Urinary bladder (tissue), 4 donors: ENCODE measurements at places on chromosomes 5 and 9. TPM values are rescaled to one million over a fixed set of nuclear protein-coding genes. Genes with fewer than 3 reads are reported as not detected.

ACOT12 gene
- 0.21 TPM for total RNA-seq

SPATA9 gene
- total RNA-seq, result 2.1 TPM

OSTF1 gene
- 32.7 TPM for total RNA-seq

DNA sequence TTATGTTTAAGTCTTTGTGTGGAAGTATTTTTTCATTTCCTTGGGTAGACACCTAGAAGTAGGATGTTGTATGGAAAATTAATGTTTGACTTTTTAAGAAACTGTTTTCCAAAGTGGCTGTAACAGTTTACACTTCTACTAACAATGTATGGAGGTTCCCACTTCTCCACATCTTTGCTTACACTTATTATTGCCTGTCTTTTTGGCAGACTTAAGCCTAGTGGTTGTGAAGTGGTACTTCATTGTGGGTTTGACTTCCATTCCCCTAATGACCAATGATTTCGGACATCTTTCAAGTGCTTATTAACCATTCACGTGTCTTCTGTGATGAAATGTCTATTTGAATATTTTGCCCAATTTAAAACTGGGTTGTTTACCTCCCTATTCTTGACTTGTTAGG is 91.5 kb upstream of the CDKN2B start:
- no peak for DNase-seq

- no peak for DNase-seq
Observed at GRCh38 chr9:27157097-27157496, 48.1 kb downstream of the TEK start.

DNA sequence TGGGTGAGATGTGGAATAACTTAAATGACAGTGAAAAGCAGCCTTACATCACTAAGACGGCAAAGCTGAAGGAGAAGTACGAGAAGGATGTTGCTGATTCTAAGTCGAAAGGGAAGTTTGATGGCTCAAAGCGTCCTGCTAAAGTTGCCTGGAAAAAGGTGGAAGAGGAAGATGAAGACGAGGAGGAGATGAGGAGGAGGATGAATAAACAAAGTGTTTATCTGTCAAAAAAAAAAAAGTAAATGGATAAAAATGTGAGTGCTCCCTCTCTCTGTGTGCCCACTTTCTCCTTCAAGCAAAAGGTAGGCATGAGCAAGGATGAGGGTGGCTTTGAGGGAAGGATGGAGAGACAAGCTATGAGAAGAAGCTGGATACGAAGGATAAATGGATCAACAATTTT is 4.2 kb upstream of the CANX start:
- no peak for DNase-seq

DNA sequence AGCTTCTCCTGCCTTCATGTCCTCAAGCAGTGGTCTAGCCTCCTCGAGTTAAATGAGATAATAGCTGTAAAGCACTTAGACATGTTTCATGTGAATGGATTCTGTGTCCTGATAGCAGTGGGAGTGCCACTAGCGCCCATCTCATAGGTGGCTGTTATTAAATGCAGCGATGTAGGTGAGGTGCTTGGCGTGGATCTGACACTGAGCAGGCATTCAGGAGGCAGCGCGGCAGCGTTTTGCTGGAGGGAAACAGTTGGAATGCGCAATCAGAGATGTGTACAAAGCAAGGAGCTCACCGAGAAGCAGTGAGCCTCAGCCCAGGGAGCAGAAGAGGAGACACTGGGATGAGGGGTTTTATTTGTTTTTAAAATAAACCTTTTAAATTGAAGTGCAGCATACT is 106.6 kb downstream of the RGS3 start:
- no peak for DNase-seq

- DNase-seq, result no peak
Observed at GRCh38 chr5:115084246-115084793, 85.4 kb downstream of the TRIM36 start.

DNA sequence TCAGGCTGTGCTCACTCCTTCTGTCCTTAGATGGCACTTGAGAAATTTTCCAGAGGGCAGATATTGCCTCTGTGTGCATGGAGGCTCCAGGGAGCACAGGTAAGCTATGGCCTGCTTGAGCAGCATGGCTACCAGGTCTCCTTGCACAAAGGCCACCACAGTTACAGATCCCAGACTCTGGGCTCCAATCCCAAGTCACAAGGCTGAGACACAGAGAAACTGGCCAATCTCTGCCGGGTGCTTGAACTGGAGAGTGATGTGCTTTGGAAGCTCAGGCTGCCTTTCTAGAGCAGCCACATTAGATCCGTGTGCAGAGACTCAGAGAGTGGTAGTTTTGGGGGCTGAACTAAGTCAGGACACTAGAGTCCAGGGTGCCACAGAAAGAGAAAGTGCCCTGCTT is 145.7 kb downstream of the SEMA6A start:
- DNase-seq, result no peak
